CD4-positive, alpha-beta T cell treated with Interleukin-10 for 1 hour (primary cell): ENCODE measurements at places on chromosomes 3 and 15.

GRCh38 chr15:95973566-95974256 lies 356.8 kb upstream of the NR2F2 start:
- no peak for DNase-seq

DNA sequence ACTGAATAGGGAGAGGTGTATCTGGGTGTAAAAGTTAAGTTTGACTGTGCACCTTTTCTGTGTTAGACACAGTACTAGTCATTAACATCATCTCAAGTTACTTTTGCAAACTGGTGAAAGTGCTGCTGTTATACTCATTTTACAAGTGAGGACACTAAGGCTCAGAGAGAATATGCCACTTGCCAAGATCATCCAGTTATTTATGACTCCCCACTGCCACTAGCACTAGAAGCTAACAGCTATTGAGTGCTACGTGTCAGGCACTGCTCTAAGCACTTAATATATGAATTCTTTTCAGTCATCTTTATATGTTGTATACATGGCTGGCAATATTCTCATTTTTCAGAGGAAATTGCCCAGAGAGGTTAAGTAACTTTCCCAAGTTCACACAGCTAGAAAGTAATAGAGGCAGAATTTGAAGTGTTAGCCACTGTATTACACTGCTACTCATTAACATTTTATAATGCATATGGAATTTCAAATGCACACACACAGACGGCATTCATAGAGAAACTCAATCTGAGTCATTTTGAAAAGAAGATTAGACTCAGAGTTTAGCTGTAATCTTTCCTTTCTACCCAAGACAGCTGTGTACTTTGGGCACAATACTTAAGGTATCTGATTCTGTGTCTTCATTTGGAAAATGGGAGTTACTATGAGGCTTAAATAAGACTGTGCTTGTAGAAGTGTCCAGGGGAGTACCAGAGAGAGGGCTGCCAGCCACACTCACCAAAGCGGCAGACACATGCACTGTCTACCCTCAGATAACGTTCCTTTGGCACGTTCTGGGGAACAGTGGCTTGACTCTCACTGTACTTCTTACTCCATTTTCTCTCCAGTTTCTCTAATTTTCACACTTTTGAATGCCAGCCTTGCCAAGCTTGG lies 1.3 kb upstream of the MASP1 start:
- DNase-seq, result no peak

DNA sequence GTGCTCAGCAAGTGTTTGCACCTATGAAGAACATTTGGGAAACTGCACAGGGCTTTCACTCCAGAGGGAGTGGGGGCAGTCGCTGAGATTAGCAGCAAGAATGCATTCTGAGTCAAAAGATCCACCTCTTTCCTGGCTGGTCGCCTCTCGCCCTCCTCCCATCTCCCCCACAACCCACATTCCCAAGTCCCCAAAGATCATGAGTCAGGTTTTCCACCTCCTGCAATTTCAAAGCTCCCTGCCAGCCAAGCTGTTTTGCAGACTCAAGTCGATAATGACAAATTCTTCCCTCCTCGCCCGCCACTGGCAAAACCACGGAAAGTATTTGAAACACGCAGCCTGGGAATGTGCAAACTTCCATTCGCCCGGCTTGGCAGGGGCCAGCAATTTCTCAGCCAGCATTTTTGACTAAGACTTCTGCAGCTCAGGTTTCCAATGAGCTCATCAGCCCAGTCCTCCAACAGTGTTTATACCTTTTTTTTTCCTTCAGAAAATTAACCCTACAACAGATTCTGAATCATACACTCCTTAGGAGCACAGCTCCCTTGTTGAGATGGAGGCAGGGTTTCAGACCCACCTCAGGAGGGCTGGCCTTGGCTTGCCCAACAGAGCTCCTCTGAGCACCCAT lies 181.4 kb downstream of the SMAD6 start:
- DNase-seq, result no peak

- DNase-seq, result no peak
Measured at GRCh38 chr3:27060336-27060735, 308.8 kb downstream of the NEK10 start.

- DNase-seq, result no peak
Measured at GRCh38 chr15:39908186-39908585, 11.9 kb downstream of the GPR176 start.

DNA sequence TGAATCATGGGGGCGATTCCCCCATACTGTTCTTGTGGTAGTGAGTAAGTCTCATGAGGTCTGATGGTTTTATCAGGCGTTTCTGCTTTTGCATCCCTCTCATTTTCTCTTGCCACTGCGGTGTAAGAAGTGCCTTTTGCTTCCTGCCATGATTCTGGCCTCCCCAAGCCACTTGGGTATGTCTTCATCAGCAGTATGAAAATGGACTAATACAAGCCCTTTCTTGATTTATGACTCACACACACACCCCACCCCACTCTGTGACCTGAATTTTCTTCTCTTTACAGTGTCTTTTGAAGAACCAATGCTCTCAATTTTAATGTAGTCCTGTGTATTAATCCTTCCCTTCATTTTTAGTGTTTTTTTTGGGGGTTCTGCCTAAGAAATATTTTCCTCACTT lies 244.8 kb downstream of the PLCL2 start:
- no peak for DNase-seq

DNA sequence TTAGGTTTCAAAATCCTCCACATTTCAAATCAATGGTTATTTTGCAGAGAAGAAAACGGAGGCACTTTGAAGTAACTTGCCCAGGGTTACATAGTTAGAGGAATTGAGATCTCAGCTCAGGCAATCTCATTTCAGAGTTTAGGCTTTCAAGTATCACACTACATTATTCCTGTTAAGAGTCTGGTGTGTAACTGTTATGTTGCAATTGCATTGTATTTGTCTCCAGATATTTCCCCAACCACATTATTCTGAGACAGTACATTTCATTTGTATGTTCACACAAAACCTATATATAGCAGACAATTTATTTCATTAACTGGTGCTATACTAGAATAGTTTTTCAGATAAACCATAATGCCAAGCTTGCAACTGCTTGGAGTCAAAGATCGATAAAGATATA lies 154.2 kb upstream of the TSPAN3 start:
- no peak for DNase-seq

DNA sequence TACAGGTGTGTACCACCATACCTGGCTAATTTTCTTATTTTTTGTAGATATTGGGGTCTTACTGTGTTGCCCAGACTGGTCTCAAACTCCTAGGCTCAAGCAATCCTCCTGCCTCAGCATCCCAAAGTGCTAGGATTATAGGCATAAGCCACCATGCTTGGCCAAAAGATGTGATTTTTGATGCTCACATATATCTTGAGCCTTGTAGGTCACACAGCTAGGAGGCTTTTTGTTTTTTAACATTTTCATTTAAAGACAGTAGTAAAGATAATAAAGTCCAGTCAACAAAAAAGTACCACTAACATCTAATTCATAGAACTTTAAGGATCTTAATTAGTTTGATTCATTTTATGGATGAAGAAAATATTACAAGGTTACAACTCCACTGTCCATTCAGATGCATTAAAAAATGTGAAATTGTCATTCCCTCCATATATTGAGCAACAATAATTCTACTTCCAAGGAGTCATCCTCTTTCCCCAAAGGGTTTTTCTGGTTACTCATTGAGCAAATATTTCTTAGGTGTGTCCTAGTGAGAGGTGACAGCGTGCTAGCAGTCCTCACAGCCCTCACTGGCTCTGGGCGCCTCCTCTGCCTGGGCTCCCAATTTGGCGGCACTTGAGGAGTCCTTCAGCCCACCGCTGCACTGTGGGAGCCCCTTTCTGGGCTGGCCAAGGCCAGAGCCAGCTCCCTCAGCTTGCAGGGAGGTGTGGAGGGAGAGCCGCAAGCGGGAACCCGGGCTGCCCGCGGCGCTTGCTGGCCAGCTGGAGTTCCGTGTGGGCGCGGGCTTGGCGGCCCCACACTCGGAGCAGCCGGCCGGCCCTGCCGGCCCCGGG lies 8.3 kb upstream of the TASOR start:
- DNase-seq, result no peak

- DNase-seq, result no peak
Measured at GRCh38 chr3:5079761-5080160, 42.3 kb upstream of the ARL8B start.

GRCh38 chr3:43093974-43094373 lies 11.9 kb downstream of the POMGNT2 start:
- no peak for DNase-seq

GRCh38 chr3:185253645-185254410 lies at the start of gene EHHADH:
EHHADH (minus strand) TSS chr3:185254049; CDS start chr3:185254022, 27 bp downstream.
- peak; percentile 49 for DNase-seq

DNA sequence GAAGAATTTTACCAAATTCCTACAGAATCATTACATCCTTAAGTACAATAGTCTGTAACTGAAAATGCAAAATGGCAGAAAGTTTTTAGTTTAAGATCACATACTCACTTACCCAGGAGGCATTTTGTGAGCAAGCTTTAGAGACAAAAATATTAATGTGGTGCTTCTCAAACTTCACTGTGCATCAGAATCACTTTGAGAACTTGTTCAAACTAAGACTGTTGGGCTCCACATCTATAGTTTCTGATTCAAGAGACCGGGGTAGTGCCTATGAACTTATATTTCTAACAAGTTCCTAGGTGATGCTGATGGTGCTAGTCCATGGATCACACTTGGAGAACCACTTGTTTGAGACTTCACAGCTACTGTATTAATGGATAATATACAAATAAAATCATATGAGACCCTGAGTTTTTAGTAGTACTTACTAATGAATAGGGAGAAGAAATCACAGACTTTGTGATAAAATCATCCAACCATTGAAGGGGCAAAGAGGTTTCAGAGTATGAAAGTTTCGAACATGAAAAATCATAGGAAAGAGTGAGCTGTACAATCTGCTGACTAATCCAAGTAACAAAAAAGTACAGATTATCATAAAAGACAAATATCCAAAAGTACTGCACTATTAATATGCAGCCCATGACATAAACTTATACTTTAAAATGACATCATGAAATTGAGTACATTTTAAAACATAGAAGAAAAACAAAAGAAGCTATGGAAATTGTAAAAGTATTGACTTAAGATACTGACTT lies 110.3 kb downstream of the ADAM10 start:
- DNase-seq, result no peak

DNA sequence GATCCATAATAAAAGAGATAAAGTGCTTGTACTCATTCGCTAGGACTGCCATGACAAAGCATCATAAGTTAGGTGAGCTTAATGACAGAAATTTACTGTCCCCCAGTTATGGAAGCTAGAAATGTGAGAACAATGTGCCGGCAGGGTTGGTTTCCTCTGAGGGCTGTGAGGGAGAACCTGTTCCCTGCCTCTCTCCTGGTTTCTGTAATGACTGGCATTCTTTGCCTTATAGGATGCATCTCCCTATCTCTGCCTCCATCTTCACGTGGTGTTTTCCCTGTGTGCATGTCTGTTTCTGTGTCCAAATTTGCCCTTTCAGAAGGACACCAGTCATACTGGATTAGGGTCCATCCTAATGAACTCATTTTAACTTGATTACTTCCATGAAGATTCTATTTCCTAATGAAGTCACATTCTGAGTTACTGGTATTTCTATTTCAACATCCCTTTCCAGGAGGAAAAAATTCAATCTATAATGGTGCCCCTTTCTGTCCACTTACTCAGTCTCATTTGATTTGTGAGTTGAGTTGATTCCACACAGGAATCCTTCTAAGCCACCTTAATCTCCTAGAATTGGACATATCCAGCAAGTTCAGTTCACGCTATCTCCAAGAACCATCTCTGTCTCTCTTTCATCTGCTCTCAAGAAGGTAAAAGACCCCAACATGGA lies 71.2 kb upstream of the LIPC start:
- no peak for DNase-seq

DNA sequence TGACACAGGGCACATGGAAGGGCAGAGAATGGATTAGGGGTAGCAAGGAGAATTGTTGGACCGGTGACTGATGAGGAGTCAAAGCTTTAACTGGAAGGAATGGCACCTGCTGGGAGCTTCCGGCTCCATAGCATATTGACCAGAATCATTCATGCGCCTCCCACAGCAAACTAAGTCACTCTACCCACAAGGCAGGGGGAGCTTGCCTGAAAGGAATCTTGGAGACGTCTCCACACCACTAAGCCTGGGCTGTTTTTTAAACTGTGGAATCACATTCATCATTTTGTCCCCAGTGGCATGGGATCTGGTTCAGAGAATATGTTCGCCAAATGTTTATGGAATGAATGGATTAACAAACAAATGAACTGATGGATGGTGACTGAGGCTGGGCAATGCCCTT lies 57.0 kb upstream of the ITGA11 start:
- DNase-seq, result no peak

GRCh38 chr3:177683586-177683985 lies 486.3 kb upstream of the TBL1XR1 start:
- peak; percentile 39 for DNase-seq

GRCh38 chr15:68469162-68470048 lies 37.4 kb upstream of the ITGA11 start:
- no peak for DNase-seq

- DNase-seq, result no peak
Measured at GRCh38 chr3:27504749-27505148, 20.6 kb upstream of the SLC4A7 start.

DNA sequence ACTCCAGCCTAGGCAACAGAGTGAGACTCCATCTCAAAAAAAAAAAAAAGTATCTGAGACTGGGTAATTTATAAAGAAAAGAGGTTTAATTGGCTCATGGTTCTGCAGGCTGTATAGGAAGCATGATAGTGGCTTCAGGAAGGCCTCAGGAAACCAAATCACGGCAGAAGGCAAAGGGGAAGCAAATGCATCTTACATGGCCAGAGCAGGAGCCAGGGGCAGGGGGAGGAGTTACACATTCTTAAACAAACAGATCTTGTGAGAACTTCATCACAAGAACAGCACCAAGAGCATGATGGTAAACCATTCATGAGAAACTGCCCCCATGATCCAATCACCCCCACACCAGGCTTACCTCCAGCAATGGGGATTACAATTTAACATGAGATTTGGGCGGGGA lies 37.2 kb downstream of the ACAP2 start:
- DNase-seq, result no peak

- peak; percentile 46 for DNase-seq
Measured at GRCh38 chr15:85443593-85444087, 63.2 kb downstream of the AKAP13 start.
